Natural killer cell (primary cell): ENCODE measurements at places on chromosomes 6 and 20. TPM values are rescaled to one million over a fixed set of nuclear protein-coding genes. Genes with fewer than 3 reads are reported as not detected.

Gene OR5V1
- not detected for total RNA-seq

Gene ALDH8A1
- total RNA-seq: 3.0 TPM

- no peak for DNase-seq
- H3K4me1 ChIP-seq: peaks cover under 1% of the 10 kb centered on the region
- no peaks in the 10 kb centered on the region for H3K27me3 ChIP-seq
- no peak overlapping the region for H3K4me3 ChIP-seq
- H3K36me3 ChIP-seq: no peaks in the 10 kb centered on the region
These were observed 7.8 kb downstream of the SMIM13 start for GRCh38 chr6:11101417-11101816.

GRCh38 chr6:257774-258173, 34.5 kb upstream of the DUSP22 start:
- peaks cover 13% of the 10 kb centered on the region for H3K4me1 ChIP-seq
- H3K4me3 ChIP-seq: no peak overlapping the region
- no peak overlapping the region for H3K27ac ChIP-seq
- H3K36me3 ChIP-seq: no peaks in the 10 kb centered on the region
- H3K27me3 ChIP-seq: no peaks in the 10 kb centered on the region
- DNase-seq: no peak

- H3K27ac ChIP-seq: peak overlapping the region; percentile 94
- H3K36me3 ChIP-seq: no peaks in the 10 kb centered on the region
- H3K4me1 ChIP-seq: peaks cover 46% of the 10 kb centered on the region
- DNase-seq: peak; percentile 89
These were observed 41.3 kb downstream of the PCNA start for GRCh38 chr20:5078399-5078958.

GRCh38 chr6:79787626-79788025, 156.5 kb downstream of the SH3BGRL2 start:
- no peak for DNase-seq
- H3K27me3 ChIP-seq: no peaks in the 10 kb centered on the region
- H3K27ac ChIP-seq: no peak overlapping the region

DNA sequence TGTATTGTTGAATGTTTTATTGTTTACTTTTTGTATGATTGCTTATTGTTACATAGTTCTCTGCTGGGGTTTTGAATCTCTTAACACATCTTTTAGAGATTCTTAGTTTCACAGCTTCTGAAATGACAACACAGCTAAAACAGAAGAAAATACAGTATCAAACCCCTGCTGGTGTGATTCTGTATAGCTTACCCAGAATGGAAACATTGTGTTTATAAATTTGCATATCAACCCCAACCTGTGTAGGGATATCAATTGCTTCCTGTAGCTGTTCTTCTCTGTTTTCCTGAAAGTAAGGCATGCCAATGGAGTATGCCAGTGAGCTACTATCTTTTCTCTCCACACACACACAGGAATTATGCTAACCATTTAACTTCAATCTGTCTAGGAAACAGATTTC, 64.3 kb upstream of the ID4 start:
- no peaks in the 10 kb centered on the region for H3K4me1 ChIP-seq
- no peak overlapping the region for H3K4me3 ChIP-seq
- no peaks in the 10 kb centered on the region for H3K27me3 ChIP-seq
- DNase-seq: no peak

DNA sequence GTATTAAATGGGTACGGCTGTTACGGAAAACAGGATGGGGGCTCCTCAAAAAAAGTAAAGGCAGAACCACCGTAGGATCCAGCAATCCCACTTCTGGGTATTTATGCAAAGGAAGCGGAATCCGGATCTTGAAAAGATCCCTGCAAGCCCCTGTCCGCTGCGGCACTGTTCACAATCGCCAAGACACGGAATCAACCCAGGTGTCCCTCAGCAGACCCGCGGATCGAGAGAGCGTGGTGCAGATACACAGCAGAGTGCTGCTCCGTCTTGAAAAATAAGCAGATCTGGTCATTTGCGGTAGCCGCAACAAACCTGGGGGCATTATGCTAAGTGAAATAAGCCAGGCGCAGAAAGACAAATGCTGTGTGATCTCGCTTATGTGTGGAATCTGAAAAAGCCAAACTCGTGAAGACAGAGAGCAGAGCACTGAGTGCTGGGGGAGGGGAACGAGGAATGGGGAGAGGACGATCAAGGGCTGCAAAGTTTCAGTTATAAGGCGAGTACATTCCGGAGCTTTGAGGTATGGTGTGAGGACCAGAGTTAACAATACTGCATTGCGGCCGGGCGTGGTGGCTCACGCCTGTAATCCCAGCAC, 41.3 kb downstream of the NTSR1 start:
- no peaks in the 10 kb centered on the region for H3K36me3 ChIP-seq
- no peak overlapping the region for H3K27ac ChIP-seq
- DNase-seq: no peak
- no peaks in the 10 kb centered on the region for H3K4me1 ChIP-seq
- H3K4me3 ChIP-seq: no peak overlapping the region
